ENCODE measurements at places on chromosomes 16 and 17. TPM values are rescaled to one million over a fixed set of nuclear protein-coding genes. Genes with fewer than 3 reads are reported as not detected.
A peak's percentile ranks its signal among the peaks of the same experiment; 100 is the strongest.

DNA sequence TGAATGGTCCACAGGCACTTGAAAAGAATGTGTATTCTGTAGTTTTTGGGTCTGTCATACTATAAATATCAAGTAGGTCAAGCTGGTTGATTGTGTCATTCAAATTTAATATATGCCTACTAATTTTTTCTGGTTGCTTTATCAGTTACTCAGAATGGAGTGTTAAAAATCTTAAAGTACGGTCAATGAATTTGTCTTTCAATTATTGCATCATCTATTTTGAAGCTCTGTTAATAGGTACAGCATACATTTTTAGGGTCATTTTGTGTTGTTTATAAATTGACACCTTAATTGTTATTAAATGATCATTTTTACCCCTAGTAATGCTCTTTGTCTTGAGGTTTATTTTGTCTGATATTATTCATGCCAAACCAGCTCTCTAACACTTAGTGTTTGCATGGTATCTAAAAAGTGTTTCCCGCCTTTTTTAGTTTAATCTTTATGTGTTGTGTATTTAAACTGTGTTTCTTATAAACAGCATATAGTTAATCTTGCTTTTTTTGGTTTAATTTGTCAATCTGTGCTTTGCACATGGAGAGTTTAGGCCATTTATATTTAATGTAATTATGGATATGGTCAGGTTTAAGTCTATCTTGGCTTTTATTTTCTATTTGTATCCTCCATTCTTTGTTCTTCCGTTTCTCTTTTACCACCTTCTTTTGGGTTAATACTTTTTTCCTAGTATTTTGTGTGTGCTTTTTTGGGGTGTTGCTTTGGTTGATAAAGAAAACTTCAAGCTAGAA is 204.9 kb upstream of the EEF2KMT start:
- DNase-seq = no peak

- peak; percentile 69 for DNase-seq
Measured at GRCh38 chr16:78127130-78127529, 27.7 kb downstream of the WWOX start.

The KRTAP3-2 gene
- not detected for total RNA-seq

The KRTAP9-8 gene
- not detected for total RNA-seq

GRCh38 chr17:16419074-16419928 is 3.9 kb downstream of the TRPV2 start:
- peak; percentile 88 for DNase-seq

GRCh38 chr16:30786936-30787612 is at the start of gene ZNF629:
Gene ZNF629, minus strand, starts transcription at chr16:30787205. Its CDS starts 2,723 bp downstream, at chr16:30784482.
- DNase-seq = peak; percentile 70

GRCh38 chr17:73498886-73499554 is 145.2 kb downstream of the SDK2 start:
- DNase-seq = no peak

The KRT9 gene
- not detected for total RNA-seq

DNA sequence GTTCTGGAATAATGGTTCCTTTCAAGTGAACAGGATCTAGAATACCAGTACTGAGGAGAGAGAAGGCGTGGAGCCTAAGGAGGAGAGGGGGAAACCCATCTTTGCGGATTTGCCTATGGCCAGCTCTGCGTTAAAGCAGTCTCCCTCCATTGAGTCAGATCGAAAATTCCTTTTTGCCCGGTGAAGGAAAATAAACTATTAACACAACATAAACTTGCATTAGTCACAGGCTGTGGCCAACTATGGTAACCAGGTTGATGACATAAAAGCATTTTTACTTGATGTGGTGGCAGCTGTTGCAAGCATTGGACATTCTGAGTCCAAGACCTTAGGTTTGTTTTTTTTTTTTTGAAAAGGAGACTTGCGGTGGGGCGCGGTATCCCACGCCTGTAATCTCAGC is 8.9 kb downstream of the LDAF1 start:
- DNase-seq = peak; percentile 96

The OR2C1 gene
- total RNA-seq = 0.17 TPM

The DPEP3 gene
- not detected for total RNA-seq

Data from LHCN-M2 (cell line).